ENCODE measurements at places on chromosomes 1 and 21. TPM values are rescaled to one million over a fixed set of nuclear protein-coding genes. Genes with fewer than 3 reads are reported as not detected.

DNA sequence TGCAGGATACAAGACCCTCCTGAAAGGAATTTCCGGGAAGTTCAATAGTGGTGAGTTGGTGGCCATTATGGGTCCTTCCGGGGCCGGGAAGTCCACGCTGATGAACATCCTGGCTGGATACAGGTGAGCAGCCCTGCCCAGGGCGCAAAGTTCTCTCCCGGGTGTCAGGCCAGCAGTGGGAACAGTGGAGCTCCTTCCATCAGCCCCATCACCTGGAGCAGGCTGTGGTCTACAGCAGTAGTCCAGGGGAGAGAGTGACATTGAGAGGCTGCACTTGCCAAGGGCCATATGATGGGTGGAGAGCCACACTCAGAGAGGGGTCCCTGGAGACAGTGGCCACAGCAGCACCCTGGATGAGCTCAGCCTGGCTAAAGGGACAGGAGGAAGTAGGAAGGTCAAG is 44.1 kb downstream of the TFF3 start:
- no peak for DNase-seq

DNA sequence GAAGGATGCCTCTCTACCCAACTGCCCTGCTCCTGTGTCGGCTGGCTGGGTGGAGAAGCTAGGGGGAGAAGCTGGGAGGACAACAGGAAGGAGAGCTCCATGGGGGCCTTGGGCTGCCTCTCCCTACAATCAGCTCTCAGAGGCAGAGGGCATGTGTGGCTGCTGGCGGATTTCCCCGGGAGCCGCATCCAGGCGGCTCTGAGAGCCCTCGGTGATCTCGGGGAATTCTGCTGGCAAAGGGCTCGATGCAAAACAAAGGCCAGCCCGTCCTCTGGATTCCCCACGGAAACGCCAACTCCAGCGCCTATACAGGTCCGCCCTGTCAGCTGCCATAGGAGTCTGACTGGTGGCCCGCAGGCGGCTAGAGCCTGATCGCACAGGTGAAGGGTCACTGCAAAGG is 26.4 kb upstream of the EVA1B start:
- no peak for DNase-seq

COL9A2 gene
- polyA plus RNA-seq: 24.6 TPM

PCP4 gene
- 9.4 TPM for polyA plus RNA-seq

- DNase-seq: no peak
Observed at GRCh38 chr1:245773344-245773743, 618.6 kb downstream of the KIF26B start.

DNA sequence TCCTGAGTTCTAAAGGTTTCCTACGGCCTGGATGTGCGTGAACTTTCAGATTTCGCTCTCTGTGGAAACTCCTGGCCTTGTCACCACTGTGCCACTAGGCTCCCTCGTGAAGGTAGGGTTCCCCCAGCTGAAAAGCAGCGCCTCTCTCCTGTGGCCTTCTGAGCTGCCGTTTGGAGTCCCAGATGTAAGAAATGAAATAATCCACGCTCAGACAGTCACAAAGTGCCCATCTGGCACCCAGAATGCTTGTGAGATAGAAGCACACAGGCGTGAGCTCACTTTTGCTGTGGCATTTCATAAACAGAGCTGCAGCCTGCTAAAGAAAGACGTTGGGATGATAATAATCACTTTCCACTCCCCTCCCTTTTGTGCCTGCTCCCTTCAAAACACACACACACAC is 65.8 kb downstream of the LMO4 start:
- DNase-seq: no peak

F3 gene
- 5.6 TPM for polyA plus RNA-seq

DNA sequence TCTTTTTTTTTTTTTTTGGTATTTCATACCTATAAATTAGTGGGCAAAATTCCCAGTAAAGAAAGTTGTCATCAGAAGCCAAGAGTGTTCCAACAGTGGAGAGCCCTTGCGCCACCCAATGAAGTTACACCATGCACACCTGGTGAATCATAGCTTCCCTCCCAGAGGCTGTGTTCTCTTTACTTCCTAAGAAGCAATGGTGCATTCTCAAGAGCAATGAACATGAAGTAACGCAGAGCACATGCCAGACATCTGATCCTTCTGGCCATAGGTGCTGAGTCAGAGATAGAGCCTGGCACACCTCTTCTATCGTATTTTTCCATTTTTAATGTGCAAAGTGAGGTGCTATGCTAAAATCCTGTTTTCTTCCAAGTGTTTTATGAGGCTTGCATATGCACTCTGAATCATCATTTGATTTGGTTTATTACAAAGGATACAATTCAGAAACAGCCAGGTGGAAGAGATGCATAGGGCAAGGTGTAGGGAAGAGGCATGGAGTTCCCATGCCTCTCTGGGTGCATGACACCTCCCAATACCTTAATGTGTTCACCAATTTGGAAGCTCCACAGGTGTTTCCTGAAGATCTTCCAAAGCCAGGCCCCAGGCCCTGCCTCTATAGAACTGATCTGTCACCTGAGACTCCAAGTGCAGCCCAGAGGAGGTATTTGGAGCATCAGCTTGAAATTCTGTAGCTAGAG is 408.0 kb downstream of the SIPA1L2 start:
- DNase-seq: no peak

DNA sequence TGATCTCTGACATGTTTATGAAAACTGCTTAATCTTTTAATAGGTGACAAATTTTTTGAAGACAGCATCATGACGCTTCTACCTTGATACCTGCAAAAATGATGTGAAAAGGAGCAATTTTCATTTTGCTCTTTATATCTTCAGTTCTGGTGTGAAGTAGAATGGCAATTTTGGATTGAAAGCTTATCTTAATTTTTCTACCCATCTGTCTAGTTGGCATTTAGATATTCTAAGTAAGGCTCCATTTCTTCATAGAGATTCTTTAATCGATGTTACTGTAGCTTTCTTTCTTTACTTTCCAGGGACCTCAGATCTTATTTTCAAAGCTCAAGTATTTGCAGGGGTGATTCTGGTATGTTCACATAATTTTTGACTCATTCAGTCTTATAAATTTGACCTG is 32.3 kb upstream of the GPR52 start:
- no peak for DNase-seq

TMEM82 gene
- polyA plus RNA-seq: 0.06 TPM

- DNase-seq: no peak
Observed at GRCh38 chr1:168512864-168513595, 30.8 kb downstream of the XCL2 start.

DNA sequence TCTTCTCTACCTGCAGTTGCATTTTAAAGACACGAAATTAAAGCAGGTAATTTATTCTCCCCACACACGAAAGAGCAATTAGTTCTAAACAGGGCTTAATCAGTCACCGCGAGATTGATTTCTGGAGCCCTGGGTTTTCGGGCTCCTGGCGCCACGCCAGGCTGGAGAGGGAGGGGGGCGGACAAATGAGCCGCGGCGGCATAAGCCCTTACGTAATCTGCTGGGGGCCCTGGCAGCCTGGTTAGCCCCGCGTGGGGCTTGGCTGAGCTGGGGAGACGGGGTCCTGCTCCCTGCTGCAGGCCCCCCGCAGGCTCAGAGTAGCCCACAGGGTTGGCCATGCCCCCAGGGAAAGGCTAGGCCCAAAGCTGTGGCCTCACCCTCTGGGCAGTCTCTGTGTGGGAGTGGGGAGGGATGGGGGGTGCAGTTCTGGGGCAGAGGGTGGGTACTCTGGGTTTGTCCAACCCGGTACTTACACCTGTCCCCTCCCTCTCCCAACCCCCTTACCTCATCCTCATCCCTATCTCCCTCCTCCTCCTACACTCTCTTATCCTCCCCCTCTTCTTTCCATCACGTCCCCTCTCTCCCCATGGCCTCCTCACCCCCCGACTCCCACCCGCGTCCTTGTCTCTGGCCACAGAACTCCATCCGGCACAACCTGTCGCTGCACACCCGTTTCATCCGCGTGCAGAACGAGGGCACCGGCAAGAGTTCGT is 19.9 kb downstream of the FOXO6 start:
- no peak for DNase-seq

ZNF281 gene
- 30.2 TPM for polyA plus RNA-seq

DNA sequence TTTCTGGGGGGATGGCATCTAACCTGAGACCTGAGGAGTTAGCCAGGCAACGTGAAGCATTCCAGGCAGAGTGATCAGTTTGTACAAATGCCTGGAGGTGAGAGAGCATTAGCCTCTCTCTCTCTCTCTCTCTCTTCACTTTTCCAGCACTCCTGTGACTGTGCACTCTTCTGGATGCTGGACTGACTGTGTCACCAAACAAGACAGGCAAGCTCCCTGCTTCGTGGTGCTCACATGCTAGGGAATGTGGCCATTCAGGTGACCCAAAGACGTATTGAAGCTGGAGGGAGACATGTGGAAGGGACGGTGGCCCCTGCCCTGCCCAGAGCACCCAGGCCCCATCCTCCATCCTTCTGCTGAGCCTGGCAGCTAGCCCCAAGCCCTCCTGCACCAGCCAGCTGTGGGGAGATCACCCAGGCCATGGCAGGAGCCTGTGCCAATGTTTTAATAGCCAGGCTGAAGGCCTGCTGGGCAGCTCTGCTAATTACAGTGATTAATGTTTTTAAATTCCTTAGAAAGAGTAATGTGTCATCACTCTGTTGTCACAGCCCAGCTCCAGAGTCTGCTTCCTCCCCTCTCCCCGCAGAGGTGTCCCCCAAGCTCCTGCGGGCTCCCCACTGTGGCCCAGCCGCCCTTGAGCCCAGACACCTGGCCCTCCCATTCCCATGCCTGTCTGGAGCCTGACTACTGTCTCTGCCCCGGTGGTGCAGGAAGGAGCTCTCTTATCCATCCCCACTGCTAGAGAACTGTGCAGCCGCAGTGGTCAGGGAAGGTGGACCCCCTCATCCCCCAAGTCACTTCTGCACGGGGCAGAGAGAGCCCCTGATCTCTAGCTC is 48.9 kb downstream of the UBIAD1 start:
- DNase-seq: no peak

GRCh38 chr1:3718764-3719163 is 33.5 kb upstream of the CCDC27 start:
- DNase-seq: no peak

GRCh38 chr1:1285102-1285571 is 4.9 kb downstream of the SCNN1D start:
- DNase-seq: no peak

GRCh38 chr1:215704089-215704860 is 137.2 kb downstream of the KCTD3 start:
- DNase-seq: no peak

DNA sequence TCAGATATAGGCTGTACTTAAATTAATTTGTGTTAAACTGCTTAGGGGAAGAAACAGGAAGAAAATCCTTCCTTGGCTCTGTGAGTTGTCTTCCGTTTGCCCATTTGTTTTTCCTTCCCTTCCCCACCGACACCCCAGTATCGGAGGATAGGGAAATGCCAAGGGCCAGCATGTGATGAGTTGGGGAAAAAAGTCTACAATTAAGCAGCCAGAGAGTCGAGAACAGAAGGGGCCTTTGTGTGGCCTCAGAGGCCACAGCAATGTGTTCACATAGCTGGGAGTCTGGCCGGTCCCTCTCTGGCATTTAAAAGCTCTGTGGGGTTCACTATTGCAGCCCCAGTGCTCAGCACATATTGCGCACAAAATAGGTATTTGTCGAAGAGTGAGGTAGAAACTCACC is 489.3 kb downstream of the MATN1 start:
- no peak for DNase-seq

- DNase-seq: no peak
Observed at GRCh38 chr1:211610779-211611556, 32.0 kb upstream of the SLC30A1 start.

- peak; percentile 70 for DNase-seq
Observed at GRCh38 chr1:27102707-27103468, 52.0 kb downstream of the SLC9A1 start.

DNA sequence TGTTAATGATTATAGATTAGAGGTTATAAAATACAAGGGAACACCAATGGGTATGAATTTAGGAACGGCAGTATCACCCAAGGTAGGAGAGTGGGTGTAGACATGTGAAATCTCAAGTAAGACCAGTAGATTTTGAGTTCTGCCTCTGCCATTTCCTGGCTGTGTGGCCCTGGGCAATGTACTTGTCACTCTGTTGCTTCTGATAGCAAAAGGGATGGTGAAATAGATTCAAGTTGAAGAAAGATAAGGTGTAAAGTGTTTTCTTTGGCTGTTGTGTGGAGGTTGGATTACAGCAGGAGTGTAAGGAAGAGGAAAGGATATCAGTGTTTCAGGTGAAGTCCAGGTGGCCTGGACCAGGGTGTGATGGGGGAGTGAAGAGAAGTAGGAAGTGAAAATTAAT is 64.3 kb downstream of the ADSS2 start:
- no peak for DNase-seq

DNA sequence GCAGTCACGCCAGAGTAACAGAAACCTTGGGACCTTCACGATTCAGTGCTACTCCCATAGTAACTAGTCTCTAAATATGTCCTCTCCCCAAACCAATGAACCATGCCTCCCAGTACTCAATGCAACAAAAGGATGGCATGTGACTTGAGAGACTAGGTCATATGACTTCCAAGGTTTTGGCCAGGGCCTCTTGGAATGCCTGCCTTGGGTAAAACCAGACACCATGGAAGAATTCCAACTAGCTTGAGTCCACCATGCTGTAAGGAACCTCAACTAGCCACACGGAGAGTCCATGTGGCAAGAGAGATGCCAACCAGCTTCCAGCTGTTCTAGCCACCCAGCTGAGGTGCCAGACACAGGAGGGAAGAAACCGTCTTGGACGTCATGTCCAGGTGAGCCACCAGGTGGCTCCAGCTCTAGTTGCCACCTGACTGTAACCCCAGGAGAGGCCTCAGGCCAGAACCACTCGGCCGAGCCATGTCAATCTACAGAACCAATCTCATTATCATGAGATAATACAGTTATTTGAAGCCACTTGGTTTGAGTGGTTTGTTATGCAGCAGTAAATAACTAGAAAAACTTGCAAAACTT is 115.0 kb downstream of the SYF2 start:
- DNase-seq: no peak

DNA sequence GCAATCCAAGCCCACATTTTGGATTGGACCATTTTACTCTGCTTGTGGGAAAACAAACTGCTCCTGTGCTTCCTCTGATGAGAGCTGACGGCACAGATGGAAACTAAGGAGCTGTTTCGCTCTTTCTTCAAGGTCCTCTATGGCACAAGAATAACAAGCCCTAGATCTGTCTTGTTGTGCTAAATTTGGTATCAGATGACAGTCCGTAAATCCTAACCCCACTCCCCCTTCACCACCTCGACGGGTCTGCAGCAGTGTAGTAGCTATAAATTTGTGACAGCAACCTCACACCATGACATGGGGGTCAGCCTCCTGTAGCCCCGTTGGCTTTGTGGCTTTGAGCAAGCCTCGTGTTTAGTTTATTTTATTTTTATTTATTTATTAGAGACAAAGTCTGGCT is 85.9 kb downstream of the ADSS2 start:
- no peak for DNase-seq

GRCh38 chr1:4657960-4658541 is 3.6 kb downstream of the AJAP1 start:
- peak; percentile 32 for DNase-seq

NMNAT2 gene
- polyA plus RNA-seq: 2.6 TPM

- no peak for DNase-seq
Observed at GRCh38 chr1:184056921-184057555, 5.5 kb downstream of the TSEN15 start.

- peak; percentile 31 for DNase-seq
Observed at GRCh38 chr21:39612233-39613040, at the start of gene B3GALT5. Gene B3GALT5 (plus strand): TSS chr21:39612940. CDS start chr21:39660560, 47,620 bp downstream.

PRDX1 gene
- polyA plus RNA-seq: 266 TPM

Measured in right lung (tissue), 10 donors.